HTR-8/SVneo (cell line): ENCODE measurements at places on chromosomes 11 and 22.
A peak's percentile ranks its signal among the peaks of the same experiment; 100 is the strongest.

GRCh38 chr11:66317322-66317722 is 478 bp upstream of the CD248 start:
- no peak for DNase-seq

DNA sequence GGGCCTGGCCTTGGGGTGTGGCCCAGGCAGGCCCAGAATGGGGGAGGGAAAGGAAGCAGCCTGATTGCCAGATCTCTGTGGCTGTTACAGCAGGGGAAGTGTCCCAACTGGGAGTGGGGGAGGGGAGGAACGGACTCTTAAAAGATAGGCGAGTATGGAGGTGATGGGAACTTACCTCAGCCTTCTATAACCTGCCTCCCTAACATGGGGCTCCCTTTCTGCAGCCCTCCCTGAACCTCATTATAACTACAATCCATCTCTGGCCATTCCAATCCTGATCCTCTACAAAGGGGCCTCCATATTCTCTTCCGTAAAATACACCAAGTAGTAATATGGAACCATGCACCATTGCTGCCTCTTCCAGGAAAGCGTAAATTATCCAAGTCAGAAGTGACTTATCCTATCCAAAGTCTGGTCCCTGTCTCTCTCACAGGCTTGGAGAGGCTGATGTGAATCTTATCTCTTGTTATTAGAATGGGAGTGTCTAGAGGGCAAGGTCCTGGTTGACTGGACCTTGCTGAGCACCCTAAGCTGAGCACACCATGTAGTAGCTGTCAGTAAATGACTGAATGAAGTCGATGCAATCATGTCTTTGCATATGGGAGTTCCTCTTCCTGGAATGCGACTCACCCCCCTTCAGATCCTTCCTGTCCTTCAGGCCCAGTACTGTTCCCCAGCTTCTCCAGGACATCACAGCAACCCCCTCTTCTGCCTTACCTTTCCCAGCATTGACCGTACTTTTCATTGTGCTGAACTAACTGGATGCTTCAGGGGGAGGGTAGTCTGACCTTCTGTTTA is 5.9 kb downstream of the RHOG start:
- DNase-seq, result no peak

DNA sequence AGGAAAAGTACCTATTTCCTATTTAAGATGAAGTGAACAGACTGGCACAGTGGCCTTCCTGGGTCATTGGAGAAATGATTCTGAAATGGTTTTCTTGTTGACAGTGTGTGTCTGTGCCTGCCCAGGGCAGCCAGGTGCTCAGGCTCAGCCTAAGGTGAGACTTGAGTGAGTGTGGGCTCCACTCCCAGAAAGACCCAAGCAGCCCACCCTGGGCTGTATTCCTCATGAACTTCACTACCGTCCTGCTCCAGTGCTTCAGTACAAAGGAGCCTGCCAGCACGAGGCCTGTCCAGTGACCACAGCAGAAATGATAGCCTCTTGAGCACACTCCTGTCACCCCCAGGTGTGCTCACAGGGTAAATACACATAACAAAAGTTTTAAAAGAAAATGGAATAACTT is 49.5 kb downstream of the GAB4 start:
- no peak for DNase-seq

DNA sequence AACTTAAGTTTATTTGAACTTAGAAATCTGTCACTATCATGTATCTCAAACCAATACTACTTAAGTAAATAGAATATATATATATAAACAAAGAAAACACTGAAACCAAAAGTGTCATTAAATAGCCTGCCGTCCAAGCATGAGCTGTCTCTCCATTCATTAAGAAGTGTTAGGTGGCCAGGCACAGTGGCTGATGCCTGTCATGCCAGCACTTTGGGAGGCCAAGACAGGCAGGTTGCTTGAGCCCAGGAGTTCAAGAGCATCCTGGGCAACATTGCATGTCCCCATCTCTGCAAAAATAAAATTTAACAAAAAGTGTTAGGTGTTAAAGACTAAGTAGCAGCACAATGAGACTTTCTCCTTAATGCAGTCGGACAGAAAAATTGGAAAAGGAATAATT is 14.0 kb downstream of the CD6 start:
- no peak for DNase-seq

DNA sequence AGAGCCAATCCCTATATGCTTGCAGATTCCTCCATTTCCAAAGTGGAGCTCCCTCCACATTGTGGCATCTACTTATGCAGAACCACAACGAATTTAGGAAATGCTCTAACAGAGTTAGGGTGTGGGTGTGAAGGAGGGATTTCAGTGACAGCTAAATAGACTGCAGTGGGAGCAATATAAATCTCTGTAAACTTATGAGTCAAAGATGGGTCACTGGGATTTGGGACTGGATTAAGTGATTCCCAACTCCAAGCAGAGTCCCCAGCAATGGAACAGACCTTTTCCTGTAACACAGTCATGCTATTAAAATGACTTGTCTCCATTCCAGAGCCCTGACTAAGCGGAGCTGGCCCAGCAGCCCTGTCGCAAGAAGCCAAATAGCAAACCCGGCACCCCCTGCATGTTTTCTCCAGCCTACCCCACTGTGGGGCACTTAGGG is 36.6 kb downstream of the RPL27A start:
- peak; percentile 79 for DNase-seq

- DNase-seq, result no peak
Measured at GRCh38 chr11:15157606-15158137, 42.9 kb downstream of the INSC start.

DNA sequence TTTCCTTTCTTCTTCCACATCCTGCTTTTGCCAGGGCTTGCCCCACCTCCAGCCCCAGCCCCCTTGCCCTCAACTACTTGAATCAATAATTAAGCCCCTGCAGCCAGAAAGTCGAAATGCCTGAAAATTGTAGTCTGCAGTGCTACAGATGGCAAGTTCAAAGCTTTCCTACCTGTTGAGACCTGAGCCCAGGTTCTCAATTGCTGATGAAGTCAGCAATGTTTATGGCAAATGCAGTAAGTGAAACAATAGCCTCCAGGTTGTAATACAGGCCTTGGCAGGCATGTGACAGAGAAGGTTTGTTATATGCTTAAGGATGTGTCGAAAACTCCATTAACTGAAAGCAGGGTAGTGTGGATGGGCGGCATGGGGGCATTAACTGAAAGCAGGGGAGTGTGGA is 181.1 kb upstream of the SESN3 start:
- DNase-seq, result no peak
